Right cardiac atrium (tissue), 5 donors: ENCODE measurements at places on chromosomes 2 and 18. TPM values are rescaled to one million over a fixed set of nuclear protein-coding genes. Genes with fewer than 3 reads are reported as not detected.

Gene CENPA
- 0.18 TPM for polyA plus RNA-seq

Gene RNPEPL1
- polyA plus RNA-seq, result 108 TPM

Gene SPP2
- not detected for polyA plus RNA-seq

Gene ANKRD30B
- polyA plus RNA-seq, result not detected

- no peak for DNase-seq
Observed at GRCh38 chr2:133422931-133423351, 145.3 kb downstream of the NCKAP5 start.

- no peak for DNase-seq
Observed at GRCh38 chr2:60512641-60513040, 40.8 kb downstream of the BCL11A start.
